ENCODE measurements at places on chromosomes 3 and 15.

GRCh38 chr3:147195887-147196286 is 210.5 kb downstream of the ZIC4 start:
- no peak for DNase-seq

DNA sequence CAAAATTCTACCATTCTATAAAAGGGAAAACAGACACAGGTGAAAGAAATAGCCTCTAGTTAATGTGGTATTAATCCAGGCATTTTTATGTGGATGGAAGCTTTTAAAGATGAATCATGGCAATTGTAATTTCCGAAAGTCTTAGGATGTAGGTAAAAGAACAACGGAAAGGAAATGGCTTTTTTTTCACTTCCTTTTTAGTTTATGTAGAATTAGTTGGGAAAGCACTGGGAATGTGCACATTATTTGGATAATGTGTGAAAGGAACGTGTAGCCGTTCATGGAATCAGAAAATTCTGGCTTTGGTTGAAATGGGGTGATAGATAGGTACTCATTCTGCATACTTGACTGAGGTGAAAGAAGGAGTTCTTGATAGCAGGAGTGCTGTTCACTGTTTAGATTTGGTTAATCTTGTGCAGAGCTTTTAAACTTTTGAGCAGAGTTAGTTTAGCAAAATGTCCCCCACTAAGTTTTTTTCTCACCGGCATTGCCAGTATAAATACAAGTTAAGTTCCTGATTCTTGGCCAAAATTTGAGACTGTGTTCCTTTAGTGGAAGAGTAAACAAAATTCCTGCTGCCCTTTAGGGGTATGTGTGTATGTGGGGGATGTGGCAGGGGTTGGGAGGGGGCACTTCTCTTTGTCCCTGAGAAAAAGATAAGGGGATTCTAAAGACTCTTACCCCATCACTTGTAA is 20.2 kb upstream of the UTS2B start:
- no peak for DNase-seq

DNA sequence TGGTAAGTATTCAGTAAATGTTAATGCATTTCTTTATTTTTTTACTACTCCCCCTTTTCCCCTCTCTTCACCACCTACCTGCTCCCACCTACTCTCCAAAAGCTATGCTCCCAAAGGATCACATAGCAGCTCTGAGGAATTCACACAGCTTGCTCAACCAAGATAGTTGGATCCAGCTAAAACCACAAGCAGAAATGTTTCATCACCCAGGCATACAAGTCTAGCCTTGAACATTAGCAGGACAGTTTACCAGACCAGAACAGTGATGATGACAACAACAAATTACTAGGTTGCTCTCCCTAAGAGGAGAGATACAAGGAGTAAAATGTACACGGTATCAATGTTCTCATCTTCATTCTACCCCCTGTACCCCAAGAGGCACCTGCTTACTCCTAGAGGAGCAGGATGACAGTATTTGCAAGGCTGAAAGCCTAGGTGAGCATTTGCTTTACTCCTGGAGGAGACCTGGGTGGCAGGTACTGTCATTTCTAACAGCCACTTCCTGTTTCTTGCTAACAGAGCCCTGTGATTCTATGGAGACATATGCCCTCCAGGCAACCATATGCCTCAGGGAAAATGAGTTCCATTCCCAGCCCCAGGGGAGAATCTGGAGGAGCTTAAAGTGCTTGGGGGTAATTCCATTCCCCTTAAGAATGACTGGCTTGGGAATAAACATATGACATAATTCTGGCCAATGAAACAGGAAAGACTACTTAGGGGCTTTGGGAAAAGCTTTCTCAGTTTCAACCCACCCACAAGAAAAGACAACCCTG is 237.5 kb downstream of the NTRK3 start:
- DNase-seq = no peak

DNA sequence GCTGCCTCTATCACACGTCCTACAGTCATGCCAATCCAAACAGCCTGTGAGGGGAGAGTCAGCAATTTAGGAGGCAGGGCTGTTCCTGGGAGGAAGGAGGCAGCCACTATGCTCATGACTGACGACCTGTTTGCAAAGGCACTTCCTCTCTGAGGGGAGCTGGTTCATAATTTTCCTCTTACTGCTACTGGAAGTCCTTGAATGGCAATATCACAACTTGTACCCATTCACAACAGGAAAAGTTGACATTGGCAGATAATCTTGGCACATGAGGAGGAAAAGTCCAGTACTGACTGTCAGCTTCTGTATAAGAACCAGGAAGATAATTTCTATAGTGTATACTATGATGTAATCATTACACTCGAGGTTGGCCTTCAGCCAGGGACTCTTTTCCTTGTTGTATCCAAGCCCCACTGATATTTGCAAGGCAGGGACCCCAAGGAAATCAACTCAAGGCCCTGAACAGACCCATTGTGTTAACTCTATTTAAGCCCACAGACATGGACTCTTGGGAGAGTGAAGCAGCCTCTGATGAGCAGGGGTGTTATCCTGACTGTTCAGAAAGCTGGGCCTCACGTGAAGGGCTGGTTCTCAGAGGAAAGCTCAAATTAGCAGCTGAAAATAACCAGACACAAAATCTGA is 267.3 kb upstream of the ADAMTS9 start:
- DNase-seq = no peak

DNA sequence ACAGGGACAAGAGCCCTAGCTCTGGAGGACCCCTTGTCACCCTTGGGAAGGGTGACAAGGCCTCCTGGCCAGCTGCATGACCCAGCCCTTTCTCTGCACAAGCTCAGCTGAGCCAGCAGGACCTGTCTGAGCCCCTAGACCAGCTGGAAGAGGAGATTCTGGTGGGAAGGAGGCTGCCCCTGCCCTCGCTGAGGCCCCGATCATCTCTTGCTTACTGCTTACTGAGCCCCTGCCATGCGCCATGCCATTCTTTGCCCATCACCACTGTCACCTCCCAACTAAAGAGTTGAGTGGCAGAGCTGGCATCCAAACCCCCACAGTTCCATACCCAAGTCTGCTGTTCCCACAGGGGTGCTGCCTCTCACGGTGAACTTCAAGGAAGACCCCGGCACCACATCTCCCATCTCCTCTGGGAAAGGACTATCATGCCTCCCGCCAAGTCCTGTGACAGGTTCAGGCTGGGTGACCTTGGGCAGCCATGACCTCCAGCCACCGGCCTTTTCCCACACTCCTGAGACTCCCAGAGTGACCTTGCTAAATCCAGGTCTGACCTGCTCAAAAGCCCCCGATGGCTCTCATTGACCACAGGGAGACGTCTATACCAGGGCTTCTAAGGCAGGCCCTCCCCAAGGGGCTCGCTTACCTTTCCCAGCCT is 34.0 kb downstream of the ACSBG1 start:
- DNase-seq = no peak
